Activated CD4-positive, alpha-beta T cell treated with anti-CD3 and anti-CD28 coated beads, Interleukin-2, amount 50 U/mL, for 4 hours (primary cell): ENCODE measurements at places on chromosomes 3 and 15.

GRCh38 chr3:59268170-59268569, 218.3 kb upstream of the CFAP20DC start:
- no peak for DNase-seq

- DNase-seq, result no peak
Measured at GRCh38 chr15:39404767-39405181, 176.1 kb upstream of the THBS1 start.

GRCh38 chr3:30750967-30751366, 143.5 kb downstream of the GADL1 start:
- DNase-seq, result no peak

GRCh38 chr3:24854748-24855147, 360.1 kb upstream of the THRB start:
- no peak for DNase-seq

DNA sequence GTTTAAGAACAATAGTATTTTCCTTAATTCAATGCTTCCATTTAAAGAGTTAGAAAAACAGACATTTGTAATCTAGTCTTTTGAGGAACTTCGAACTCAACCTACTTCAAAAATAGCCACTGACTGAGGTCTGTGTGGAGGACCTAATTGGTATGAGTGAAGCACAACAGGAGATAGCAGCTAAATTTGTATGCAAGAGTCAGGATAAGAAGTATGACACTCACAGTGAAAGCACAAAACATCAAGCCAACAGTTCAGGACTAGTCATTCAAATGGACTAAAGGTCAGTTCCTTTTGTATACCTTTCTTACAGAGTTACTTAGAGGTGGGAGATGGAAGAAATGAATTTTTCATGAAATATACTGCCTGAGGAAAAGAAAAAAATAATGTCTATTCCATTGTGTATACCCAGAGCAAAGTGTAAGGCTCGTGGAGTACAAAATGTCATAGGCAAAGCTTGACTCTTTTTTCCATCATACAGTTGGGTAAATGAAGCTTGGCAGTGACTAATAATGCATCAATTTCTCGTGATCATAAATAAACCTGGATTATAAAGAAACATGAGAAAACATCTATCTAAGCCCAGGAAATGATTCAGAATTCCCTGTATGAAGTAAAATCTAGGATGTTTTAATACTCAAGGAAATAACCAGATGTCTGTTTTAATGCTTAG, 1005.2 kb upstream of the CADM2 start:
- no peak for DNase-seq

DNA sequence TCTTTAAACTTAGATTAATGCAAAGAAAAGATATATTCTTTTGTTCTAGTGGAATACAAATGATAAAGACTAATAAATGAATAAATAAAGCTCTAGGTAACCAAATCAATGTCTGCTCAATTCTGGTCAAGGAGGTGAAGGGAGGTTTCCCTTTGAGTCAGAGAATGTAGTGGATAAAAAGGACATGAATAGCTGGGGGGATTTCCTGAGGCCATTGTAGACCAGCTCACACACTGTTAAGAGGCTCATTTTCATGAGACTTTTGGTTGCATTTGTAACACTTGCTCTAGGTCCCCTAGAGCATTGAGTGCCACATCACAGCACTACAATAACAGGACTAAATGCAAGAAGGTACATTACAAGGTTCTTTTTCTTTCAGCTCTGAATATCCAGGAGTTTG, 170.7 kb downstream of the TIGIT start:
- DNase-seq, result no peak

GRCh38 chr3:107284612-107285011, 92.6 kb upstream of the CCDC54 start:
- DNase-seq, result no peak
